Naive thymus-derived CD8-positive, alpha-beta T cell (primary cell): ENCODE measurements at places on chromosomes 13 and 19.
A peak's percentile ranks its signal among the peaks of the same experiment; 100 is the strongest.

GRCh38 chr19:47228168-47228936 lies 2.6 kb downstream of the BBC3 start:
- H3K27ac ChIP-seq = no peak overlapping the region
- H3K4me1 ChIP-seq = peaks cover 34% of the 10 kb centered on the region
- H3K4me3 ChIP-seq = no peak overlapping the region
- peak; percentile 41 for DNase-seq

- DNase-seq = peak; percentile 46
- H3K4me3 ChIP-seq = peak overlapping the region; percentile 89
- H3K4me1 ChIP-seq = peaks cover 43% of the 10 kb centered on the region
- peaks cover 49% of the 10 kb centered on the region for H3K27me3 ChIP-seq
- H3K27ac ChIP-seq = no peak overlapping the region
Measured at GRCh38 chr13:50130123-50130946, 115.1 kb downstream of the KCNRG start.

DNA sequence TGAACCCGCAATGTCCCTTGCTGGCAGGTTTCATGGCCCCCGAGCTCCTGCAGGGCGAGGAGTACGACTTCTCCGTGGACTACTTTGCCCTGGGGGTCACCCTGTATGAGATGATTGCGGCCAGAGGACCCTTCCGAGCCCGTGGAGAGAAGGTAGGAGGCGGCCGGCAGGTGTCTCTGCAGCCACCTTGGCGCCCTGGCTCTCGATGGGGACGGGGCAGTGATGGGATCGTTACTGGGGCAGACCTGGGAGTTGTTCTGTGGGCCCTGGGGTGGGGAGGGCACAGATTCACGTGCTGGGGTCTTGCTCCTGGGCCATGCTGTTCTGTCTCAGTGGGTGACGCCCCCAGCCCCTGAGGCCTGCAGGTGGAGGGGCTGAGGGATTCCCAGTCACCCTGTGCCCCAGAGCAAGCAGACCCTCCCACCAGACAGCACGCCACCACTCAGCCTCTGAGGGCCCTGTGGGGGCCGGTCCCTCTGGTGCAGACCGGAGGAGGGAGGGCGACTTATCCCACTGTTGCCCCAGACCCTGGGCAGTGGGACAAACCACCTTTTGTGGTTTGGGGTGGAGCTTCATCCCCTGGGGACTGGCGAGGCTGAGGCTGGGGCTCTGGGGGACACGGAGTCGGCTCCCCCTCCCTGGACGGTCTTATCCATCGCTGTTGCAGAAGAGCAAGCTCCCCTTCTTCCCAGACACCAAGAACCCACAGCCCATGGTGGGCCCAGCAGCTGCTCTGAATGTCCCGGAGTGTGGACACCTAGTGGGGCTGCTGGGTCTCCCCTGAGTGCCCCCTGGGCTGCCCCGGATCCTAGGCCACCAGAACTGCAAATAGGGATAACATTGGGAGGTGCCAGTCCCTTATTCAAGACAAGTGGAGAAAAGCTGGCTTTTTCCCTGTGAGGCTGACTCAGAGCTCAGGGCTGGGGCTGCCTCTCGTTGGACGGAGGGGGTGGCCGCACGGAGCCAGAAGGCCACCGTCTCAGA lies 27.5 kb upstream of the TMEM255B start:
- H3K27ac ChIP-seq = no peak overlapping the region
- H3K36me3 ChIP-seq = no peaks in the 10 kb centered on the region
- H3K27me3 ChIP-seq = peaks cover 10% of the 10 kb centered on the region

GRCh38 chr13:52849291-52850071 lies 1.0 kb upstream of the PCDH8 start:
- H3K4me1 ChIP-seq = peaks cover 36% of the 10 kb centered on the region
- H3K36me3 ChIP-seq = peaks cover 22% of the 10 kb centered on the region
- H3K4me3 ChIP-seq = peak overlapping the region; percentile 45
- no peak for DNase-seq
